ENCODE measurements at places on chromosomes 12 and 14.
A peak's percentile ranks its signal among the peaks of the same experiment; 100 is the strongest.

GRCh38 chr12:41032386-41032785, 155.7 kb upstream of the PDZRN4 start:
- DNase-seq: no peak

DNA sequence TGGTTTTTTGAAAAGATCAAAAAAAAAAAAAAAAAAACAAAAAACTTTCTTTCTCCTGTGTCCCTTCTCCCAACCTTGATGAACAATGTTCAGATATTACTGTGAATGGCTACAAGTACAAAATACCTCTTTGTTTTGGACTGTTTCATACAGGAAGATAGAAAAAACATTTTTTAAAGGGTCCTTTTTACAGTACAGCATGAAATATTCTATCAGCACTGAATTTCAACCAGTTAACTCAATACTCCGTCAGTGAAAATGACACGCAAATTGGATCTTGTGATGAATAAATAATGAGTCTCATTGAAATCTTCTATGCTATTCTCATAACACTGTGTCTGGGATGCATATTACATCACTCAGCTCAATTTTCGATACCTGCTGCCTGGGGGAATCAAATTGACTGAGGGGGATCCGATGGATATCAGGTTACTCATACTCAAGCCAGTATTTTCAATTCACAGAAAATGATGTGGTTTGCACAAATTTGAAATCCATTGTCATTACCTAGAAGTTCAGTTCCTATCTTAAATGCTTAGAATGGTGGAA, 179.6 kb downstream of the TMTC2 start:
- DNase-seq: no peak

DNA sequence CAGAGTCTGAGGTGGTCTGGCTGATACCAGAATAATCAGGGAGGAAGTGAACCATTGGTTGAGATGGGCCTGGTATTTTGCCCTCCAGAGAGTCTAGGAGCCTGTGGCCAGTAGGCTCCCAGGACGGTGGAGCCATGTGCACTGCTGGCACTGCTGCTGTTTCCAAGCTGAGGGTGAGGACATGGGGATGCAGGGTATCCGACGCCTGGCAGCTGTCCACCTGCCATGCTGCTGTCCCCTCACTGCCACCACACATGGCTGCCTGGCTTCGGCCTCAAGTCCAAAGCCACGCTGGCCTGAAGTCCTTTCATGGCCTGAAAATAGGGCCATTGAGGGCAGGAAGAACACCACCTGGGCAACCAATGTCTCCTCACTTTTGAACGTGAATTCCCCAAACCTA, 8.6 kb downstream of the CACNA1C start:
- no peak for DNase-seq

DNA sequence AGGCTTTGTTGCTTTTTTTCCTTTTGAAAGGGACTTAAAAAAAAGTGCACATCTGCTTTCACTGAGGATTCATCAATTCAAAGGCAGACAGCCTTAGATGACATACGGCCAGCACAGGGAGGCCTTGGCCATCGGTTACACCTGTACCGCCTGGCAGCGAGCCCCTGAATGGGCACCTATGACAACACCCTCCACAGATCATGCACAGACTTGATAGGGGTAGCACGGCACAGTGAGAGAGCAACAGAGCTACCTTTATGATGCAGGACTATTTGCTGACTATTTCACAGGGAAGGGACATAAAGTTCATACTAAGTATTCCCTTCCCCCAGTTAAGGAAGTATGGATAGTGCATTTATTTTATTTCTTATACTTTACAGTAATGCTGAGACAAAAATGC, 137.9 kb upstream of the ARID2 start:
- DNase-seq: no peak

DNA sequence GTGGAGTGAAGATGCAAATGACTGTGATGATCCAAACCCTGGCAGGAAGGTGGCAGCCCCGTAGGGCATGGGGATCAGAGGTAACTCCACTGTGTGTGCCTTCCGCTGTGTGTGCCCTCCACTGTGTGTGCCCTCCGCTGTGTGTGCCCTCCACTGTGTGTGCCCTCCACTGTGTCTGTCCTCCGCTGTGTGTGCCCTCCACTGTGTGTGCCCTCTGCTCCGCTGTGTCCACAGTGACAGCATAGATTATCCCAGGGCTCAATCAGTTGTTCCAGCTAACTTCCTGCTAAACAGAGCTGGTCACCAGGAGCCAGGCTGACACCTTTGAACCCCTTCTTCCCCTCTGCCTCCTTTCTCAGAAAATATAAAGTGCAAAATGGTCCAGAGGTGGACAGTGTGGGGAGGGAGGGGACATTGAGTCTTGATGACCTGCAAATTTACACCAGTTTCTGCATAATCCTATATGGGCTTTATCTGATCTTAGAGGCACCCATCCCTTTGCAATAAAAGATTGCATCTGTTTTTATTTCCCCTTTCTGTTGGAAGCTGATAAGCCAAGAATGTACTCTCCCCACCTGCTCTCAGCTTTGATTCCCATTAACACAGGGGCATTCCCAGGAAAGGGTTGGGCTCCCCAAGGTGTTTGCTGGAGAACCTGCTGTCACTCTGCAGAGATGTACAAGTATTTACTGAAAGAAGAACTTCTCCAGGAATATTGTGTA, 21.6 kb upstream of the HNF1A start:
- DNase-seq: no peak

- no peak for DNase-seq
These were observed 35.3 kb downstream of the METAP2 start for GRCh38 chr12:95509300-95509699.

- DNase-seq: no peak
These were observed 212.6 kb downstream of the SLC16A7 start for GRCh38 chr12:59808317-59808910.

GRCh38 chr14:30680036-30680435, 57.9 kb downstream of the SCFD1 start:
- DNase-seq: no peak

DNA sequence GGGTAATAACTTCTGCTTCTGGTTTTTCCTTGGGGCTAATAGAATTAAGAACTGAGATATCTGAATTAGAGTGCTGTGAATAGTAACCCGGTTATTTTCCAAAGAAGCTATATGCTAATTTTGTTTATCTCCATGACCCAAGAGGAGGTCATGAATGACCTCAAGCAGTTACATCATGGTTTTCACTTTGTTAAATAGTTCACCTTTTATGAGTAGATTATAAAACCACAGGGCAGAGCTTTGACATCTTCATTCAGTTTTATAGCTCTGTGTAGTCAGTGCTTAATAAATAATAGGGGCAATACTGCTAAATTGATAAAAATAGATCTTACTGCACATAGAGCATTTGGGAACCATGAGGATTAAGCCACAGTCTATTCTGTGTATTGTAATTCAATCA, 462.2 kb downstream of the LRIG3 start:
- DNase-seq: no peak

DNA sequence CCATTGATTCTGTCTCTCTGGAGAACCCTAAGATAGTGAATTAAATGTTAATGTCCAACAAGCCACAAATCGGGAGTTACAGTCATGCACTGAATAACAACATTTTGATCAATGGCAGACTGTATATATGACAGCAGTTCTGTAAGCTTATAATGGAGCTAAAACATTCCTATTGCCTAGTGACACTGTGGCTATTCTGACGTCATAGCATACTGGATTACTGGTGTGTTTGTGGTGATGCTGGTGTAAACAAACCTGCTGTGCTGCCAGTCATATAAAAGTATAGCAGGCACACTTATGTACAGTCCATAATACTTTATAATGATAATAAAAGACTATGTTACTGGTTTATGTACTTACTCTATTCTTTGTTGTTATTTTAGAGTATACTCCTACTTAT, 56.7 kb upstream of the BICD1 start:
- DNase-seq: no peak

- no peak for DNase-seq
These were observed 193.9 kb downstream of the BCAT1 start for GRCh38 chr12:24754690-24755638.

- DNase-seq: no peak
These were observed 30.5 kb downstream of the APPL2 start for GRCh38 chr12:105205322-105206048.

GRCh38 chr12:116640281-116640680, 81.1 kb downstream of the MAP1LC3B2 start:
- DNase-seq: no peak

GRCh38 chr12:110023059-110023980, 24.1 kb downstream of the ANKRD13A start:
- DNase-seq: no peak

GRCh38 chr14:24565766-24566165, 10.3 kb downstream of the CTSG start:
- DNase-seq: no peak

- no peak for DNase-seq
These were observed 15.5 kb upstream of the TCTN2 start for GRCh38 chr12:123655420-123655819.

GRCh38 chr12:1935700-1936378, 17.4 kb upstream of the CACNA2D4 start:
- no peak for DNase-seq

GRCh38 chr14:101791919-101792572, 30.5 kb downstream of the PPP2R5C start:
- no peak for DNase-seq

DNA sequence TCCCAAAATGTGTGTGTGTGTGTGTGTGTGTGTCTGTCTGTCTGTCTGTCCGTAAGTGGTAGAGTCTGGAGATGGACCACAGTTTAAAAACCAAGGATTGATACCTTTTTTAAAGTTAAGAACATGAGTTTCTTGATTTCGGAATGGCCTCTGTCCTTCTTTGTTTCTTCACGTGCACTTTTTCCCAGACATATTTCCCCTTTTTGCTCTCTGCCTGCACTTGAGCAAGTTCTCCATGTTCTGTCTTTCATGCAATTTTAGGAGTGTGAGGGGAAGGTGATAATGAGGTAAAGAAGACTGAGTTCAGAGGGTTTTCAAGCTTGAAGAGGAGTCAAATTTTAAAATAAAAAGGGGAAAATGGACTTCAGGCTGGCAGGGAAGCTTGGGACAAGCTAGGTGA, 12.7 kb downstream of the OLR1 start:
- DNase-seq: no peak

DNA sequence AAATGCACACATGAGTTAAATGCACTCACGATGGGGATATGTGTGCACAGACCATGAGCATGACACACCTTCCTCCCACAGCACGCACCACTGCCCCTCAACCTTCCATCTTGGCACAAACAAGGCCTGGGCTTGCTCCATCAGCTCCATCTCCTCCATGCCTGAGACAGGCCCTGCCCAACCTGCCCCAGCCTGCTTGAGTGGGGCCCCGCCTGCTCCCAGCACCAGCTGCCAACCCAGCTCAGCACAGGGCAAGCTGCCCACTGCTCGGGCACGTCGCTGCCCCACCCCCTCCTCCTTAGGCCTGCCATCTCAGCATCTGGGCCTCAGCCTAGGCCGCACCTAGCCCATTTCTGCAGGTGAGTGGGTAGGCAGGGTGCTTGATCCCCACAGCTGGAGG, 27.6 kb upstream of the KRT78 start:
- DNase-seq: no peak

GRCh38 chr12:13538136-13538535, 341.6 kb downstream of the EMP1 start:
- DNase-seq: no peak

DNA sequence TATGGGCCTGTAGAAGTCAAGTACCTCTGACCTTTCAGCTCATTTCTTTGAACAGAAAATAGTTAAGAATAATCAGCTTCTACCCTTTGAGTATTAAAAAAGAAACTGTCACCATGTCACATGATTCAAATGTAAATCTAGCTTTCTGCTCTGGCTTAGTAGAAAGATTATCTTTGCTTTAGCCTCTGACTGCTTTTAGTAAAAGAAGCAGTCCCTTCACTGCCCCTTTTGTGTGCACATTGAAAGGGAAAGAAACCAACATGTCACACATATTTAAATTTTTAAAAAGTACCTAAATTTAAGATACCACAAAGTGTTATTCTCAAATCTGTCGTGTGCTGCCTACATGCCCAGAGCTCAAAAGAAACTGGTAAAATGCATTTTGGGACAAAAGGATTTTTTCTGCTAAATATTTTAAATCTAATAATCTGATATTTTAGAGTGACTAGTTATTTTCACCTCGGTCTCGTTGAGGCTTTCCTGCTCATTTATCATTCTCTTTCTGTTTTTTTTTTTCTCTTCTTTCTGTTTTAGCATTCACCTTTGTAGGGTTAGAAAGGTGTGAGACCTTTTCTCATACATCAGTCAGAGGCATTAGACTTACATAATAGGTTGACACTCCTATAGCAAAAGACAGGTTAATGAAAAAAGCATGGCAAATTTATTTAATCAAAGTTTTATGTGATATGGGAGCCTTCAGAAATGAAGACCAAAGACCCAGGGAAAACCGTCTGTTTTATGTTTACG, 41.3 kb downstream of the SLC16A7 start:
- no peak for DNase-seq

DNA sequence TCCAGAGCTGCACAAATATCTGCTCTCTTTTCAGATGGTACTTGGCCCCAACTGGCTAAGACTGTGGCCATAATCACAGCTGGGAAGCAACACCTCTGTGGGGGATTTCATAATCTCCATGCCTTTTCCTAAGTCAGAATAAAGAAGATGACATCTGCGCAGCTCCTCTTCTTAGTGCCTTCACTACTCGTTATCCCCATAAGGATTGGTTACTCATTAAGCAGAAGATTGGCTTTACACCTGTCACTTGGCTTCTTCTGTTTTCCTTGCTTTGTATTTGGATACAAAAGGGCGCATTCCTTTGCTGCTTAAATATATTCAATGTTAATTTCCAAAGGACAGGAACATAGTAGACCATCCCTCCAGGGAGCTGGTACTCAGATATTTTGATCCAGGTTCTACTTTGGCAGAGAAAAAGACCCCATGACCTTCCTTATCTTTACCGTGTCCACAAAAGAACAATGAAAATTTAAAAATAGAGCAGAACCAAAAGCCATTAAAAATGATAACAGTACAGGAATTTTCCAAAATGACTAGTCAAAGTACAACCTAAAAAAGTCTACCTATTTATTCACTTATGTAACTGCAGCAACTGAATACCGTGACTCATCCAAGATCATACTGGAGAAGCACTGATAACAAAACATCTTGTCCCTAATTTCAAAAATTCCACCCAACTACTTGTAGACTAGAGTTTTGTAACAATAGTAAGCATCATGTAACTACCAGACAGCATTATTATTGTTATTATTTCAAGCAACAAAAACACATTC, 352.3 kb upstream of the TMPO start:
- DNase-seq: no peak

GRCh38 chr12:40474630-40475029, 217.6 kb upstream of the CNTN1 start:
- no peak for DNase-seq

- peak; percentile 88 for DNase-seq
These were observed 14.6 kb upstream of the PNMA1 start for GRCh38 chr14:73728717-73729330.

- DNase-seq: peak; percentile 81
These were observed 558 bp downstream of the KLHDC2 start for GRCh38 chr14:49768301-49769121.

DNA sequence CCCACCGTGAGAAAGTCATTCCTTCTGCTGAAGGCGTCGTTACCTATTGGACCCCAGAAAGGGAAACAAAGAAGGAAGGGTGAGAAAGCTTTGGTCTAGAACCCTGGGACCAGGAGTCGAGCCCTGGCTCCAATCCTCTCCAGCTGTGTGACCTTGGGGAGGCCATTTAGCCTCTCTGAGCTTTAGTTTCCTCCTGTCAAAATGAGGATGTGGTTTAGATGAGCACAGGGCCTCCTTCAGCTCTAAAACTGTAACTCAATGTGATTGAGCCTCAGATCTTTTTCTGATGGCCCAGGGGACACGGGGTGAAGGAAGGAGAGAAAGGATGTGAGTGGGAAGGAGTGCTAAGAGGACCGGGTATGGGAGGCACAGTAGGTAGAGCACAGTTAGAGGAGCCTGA, 7.7 kb downstream of the JDP2 start:
- no peak for DNase-seq
